ENCODE measurements at places on chromosomes 2 and 18. TPM values are rescaled to one million over a fixed set of nuclear protein-coding genes. Genes with fewer than 3 reads are reported as not detected.

DNA sequence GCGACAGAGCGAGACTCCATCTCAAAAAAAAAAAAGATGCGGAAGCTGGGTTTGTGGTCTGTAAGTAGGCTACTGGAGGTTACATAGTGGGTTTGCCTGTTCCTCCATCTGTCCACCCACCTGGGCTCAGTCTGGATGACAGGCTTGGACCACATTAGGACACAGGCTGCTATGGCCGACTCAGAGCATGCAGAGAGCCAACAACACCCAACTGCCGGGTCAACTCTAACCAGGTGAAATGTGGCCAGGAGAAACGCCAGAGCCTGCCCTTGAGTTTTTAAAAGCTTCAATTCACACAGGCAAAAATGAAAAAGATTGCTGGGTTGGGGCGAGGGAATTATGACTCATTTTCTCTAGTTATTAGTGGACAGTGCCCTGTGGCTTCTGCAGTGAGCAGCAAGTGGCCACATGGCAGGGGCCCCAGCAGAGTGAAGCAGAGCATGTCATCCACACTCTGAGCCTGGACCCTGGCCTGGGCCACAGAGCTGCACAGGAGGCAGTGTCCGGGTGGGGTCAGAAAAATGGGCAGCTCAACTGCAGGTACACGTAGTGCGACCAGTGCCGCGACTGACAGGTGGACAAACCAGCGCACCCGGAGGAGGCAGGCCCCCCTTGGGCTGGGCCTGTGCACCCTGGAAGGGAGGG, 67.4 kb downstream of the BIN1 start:
- DNase-seq, result no peak

FER1L5 gene
- not detected for total RNA-seq

DNA sequence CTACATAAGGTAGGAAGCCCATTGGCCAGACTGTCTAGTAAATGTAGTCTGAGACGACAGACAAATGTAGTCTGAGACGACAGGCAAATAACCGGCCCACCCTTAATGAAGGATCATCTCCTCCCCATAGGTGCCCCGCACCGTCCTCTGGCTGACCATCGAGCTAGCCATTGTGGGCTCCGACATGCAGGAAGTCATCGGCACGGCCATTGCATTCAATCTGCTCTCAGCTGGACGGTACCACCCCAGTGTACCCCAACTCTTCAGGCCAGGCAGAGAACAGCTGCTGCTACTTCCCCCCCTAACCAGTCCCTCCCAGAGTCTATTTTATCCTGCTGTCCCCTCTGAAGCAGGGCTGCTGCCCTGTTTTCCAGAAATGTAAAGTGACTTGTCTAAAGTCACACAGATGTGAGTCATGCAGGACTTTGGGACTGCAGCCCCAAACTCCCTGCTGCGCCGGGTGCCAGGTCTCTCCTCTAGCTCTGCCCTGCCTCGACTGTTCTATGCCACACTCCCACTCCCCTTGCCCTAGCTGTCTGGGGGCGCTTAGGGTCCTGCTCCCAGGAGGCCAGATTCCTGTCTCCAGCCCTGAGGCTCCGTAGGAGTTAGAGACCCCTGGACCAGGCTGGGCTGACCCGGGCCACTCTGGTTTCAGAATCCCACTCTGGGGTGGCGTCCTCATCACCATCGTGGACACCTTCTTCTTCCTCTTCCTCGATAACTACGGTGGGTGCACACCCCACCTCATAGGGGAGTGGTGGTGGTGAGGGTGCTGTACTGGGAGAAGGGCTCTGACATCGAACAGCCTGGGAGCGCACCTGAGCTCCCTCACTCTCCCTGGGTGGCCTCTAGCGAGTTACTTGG, 4.7 kb downstream of the SLC11A1 start:
- DNase-seq, result no peak

DNA sequence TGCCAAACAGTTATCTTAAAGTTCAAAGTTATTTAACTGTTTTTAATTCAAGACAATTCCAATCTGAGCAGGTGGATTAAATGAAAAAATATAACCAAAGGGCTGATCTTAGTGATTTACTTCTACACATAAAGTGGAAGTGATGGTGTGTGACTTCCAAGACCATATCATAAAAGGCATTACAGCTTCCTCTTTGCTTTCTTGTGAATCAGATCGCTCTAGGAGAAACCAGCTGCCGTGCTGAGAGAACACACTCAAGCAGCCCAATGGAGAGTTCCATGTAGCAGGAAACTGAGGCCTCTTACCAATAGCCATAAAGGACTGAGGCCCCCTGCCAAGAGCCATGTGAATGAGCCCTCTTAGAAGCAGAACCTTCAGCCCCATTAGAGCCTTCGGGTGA, 197.4 kb downstream of the NBAS start:
- no peak for DNase-seq
